ENCODE measurements at places on chromosomes 5 and 9.
A peak's percentile ranks its signal among the peaks of the same experiment; 100 is the strongest.

- no peak for DNase-seq
Observed at GRCh38 chr5:14216902-14217301, 73.8 kb downstream of the TRIO start.

DNA sequence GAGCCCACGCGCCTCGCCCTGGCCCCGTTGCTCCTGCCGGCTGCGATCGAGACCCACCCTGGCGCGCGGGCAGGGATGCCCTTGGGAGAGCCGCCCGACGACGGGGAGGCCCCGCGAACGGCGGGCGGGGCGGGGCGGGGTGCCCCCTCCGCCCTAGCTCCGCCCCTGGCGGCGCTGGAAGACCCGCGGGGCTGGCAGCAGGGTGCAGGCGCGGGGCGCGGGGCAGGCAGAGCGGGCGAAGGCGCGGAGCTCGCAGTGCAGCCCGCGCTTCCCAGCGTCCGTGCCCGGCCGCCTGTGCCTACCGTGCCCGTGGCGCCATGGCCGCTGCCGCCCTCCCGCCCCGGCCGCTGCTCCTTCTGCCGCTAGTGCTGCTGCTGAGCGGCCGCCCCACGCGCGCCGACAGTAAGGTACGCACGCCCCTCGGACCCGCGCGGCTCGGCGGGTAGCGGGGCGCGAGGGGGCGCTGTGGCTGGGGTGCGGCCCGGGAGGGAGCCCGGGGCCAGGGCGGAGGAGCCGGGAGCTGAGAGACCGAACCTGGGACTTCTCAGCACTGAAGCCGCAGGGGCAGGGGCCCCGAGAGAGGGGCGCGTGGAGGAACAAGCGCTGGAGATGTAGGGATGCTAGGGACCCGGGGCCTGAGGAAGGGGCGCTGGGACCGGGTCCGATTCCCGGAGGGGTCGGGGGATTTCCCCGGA, at the start of gene OLFML2A:
TSS of gene OLFML2A (plus strand) at position 180 of the 695 bp plus-strand sequence. CDS start at position 318, 138 bp downstream.
- no peak for DNase-seq

GRCh38 chr5:10442576-10442975, 897 bp downstream of the ROPN1L start:
- peak; percentile 58 for DNase-seq

DNA sequence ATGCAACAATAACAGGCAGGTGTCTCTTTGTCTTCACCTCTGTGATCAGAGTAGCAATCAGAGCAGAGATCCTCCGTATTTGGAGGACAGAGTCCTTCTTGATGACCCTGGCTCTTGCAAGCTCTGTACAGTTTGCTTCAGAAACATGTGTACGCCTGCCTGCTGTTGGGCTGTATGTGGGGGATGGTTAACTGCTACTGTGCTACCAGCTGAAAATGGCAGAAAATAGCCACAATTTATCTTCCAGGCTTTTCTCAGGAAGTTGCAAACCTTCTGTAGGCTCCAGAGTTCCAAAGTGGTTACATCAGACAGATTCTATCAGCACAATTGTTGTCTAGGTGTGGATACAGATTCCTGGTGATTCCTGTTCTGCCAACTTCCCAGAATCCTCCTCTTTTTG, 35.5 kb downstream of the DDX46 start:
- DNase-seq: no peak

GRCh38 chr5:103834216-103834615, 271.6 kb upstream of the NUDT12 start:
- no peak for DNase-seq

GRCh38 chr9:92764381-92764987, at the start of gene BICD2:
BICD2 (minus strand) TSS chr9:92764833; CDS start chr9:92764744, 89 bp downstream.
- DNase-seq: no peak

GRCh38 chr9:99368341-99369326, 146.6 kb downstream of the SEC61B start:
- DNase-seq: peak; percentile 2

- DNase-seq: no peak
Observed at GRCh38 chr9:132441404-132441803, 31.4 kb downstream of the CFAP77 start.

DNA sequence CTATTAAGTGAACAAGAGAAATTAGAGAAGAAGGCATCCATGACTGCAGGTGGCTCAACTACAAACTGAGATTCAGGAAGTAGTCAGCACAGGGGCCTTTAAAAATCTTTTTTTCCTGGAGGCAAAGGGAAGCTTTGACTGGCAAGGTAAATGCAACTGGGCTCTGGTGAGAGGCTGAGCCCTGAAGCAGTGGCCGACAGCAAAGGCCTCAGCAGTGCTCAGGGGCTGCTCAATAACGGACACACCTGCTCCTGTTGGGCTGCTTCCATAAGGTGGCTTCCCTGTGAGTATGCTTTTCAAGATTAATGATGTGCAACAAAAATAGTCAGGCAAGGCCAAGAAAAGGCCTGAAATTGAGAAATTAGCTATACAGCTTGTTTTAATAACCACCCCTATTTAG, 134.2 kb upstream of the RGMB start:
- DNase-seq: no peak

GRCh38 chr5:15026011-15026893, 154.7 kb upstream of the ANKH start:
- DNase-seq: no peak

DNA sequence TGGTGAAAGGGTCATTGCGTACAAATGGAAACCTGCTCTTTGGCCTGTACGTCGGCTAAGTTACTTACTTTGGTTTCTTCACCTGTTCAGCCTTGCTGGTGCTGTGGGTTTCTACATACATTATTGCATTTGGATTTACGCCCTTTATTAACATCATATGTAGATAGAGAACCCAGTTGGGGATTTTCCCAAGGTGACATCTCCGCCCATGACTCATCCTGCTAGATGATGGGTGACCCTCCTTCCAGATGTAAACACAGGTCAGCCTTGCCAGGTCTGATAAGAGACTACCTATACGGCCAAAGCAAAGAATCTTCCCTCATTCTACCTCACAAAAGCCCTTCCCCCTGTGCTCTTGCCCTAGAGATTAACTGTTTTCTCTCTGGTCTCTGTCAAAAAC, 360.9 kb downstream of the KDM4C start:
- no peak for DNase-seq

DNA sequence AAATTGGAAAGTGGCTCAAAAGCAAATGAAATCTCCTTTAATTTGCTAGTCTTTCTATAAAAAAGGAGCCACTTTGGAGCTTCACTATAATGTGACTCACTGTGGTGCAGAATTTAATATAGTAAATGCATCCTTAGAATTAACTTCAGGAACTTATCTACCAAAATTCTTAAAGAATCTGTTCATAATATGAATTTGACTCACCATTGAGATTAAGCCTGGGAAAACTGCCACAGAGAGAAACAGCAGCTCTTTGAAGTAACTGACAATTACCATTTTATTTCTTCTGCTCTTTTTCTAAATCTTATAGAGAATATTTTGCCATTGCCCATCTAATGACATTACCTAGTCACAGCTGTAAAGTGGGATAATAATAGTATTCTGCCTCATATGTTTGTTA, 211.9 kb upstream of the CDH6 start:
- no peak for DNase-seq

- DNase-seq: no peak
Observed at GRCh38 chr5:59560553-59560952, 333.0 kb downstream of the PDE4D start.

GRCh38 chr5:140868721-140869554, at the start of gene PCDHA11:
PCDHA11 (plus strand) TSS chr5:140868957; CDS start chr5:140869104, 147 bp downstream.
- DNase-seq: no peak

DNA sequence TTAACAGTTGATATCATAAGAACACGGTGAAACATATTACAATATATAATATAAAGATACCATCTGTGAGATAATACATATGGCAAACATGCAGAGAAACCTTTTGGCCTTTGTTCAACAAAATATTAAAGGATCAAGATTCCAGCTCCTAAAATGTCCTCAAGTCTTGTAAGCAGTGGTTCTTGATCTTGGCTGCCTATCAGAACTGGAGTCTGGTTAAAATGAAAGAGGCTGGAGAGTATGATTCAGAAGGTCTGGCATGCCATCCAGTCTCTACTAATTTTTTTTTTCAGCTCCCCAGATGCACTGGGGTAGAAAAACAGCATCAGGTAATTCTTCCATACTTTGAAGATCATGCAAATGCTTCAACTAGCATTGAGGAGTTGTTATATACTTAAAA, 83.2 kb downstream of the TNC start:
- no peak for DNase-seq

- DNase-seq: no peak
Observed at GRCh38 chr5:38603691-38604090, 47.2 kb upstream of the LIFR start.

Data from AML-193 (cell line).